ENCODE measurements at places on chromosomes 3 and 15. TPM values are rescaled to one million over a fixed set of nuclear protein-coding genes. Genes with fewer than 3 reads are reported as not detected.

DNA sequence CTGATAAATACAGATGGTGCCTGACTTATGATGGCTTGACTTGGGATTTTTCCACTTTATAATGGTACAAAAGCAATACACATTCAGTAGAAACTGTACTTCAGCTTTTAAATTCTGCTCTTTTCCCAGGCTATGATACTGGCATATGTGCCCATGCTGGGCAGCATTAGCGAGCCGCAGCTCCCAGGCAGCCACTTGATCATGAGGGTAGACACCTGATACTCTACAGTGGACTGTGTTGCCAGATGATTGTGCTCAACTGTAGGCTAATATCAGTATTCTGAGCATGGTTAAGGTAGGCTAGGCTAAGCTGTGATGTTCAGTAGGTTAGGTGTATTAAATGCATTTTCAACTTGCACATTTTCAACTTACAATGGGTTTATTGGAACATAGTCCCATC is 17.7 kb upstream of the FEM1B start:
- DNase-seq = no peak

- no peak for DNase-seq
These were observed 206.5 kb downstream of the DTWD1 start for GRCh38 chr15:49827311-49827710.

DNA sequence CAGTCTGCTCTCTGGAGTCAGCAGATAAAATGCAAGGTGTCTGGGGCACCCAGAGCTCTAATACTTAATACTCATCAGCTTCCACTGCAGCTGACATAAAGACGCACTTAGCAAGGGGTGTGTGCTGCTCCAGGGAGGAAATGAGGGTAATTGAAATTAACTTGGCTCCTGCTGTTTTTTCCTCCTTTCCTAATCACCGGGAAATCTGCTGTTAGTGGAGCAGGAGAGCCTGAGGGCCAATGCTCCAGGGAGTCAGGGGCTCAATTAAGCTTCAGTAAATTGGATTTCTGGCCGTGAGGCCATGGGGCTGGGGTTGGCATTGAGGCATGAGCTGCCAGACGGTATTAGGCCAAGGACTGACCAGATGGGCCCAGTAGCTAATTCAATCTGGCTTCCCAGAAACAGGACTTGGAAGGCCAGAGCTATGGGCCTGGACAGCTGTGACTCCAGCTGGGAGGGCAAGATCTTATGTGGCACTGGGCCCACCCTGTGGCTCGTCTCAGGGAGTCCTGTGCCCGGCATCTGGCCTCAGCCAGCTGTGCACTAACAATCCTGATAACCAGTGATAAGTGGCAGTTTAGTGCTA is 30.7 kb upstream of the CHRNB4 start:
- DNase-seq = no peak

- DNase-seq = no peak
These were observed 7.3 kb downstream of the ZNF106 start for GRCh38 chr15:42483677-42484076.

DNA sequence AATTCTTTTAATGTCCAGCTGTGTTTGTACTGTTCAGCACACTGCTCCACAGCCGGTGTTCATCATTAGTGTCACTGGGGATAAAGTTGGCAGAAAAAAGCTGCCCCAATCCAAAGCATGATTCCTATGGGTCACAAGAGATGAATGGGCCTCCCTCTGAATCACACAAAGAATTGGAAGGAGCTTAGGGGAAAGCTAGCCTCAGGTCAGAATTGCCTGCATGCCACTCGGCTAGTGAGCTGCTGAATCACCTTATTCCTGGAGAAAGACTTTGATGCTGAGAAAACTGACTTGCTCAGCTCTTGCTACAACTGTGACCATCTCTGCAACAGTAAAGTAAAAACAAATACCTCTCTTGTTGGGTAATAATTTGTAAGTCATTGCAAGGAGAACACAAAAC is 3.5 kb downstream of the CCK start:
- DNase-seq = no peak

DNA sequence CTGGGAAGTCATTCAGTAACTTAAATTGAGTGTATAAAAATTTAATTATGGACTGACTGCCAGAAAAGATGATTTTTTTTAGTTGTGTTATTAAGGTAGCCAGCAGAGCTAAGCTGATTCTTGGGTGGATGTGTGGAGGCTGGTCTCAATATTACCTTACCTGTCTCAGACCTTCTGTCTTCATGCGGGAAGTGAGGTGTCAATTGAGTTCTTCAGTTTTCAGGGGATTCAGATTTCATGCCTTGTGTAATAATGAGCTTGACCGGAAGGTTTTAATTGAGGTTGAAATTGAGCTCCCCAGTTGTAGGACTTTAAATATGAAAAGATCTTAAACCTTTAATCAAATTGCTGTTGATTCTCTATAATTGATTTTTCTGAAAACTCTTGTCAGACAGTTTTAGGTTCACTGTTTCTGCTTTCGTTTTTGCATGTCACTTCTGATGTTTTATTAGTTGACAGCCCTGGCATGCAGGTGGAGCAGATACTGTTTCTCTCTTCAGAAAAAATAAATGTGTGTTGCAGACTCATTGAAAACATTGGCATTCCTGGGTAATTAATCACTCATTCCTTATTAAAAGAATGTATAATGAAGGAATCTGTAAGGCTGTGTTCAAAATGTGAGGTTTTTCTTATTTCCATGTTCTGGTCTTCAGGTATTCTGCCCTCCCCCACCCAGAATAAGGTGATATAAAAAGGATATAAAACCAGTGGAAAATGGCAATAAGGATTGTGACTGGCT is 54.5 kb downstream of the PSMD6 start:
- DNase-seq = no peak

- DNase-seq = no peak
These were observed 2.4 kb downstream of the ANPEP start for GRCh38 chr15:89812011-89812846.

Gene AGBL1
- 0.09 TPM for polyA plus RNA-seq

GRCh38 chr15:60375306-60375705 is 22.5 kb downstream of the ANXA2 start:
- DNase-seq = no peak

Gene GPR62
- 0.44 TPM for polyA plus RNA-seq

- DNase-seq = no peak
These were observed 130.8 kb downstream of the CPNE4 start for GRCh38 chr3:131903988-131904415.

DNA sequence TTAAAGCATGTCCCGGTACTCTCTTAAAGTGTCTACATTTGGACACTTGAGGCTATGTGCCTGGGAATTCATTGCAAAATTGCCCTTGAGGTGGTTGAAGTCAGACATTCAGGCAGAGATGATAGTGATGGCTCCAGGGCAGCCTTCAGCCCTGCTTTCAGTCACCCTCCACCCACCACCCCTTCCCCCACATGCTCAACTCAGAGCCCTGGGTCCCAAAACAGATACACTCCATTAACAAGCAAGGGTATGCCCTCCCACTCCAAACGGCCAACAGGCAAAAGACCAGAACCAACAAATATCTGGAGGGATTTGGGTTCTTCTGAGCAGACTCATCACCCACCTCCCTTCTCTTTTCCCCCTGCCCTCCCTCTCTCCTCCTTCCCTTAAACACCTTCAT is 29.9 kb upstream of the VIPR1 start:
- no peak for DNase-seq

Gene CYP1A1
- not detected for polyA plus RNA-seq

Gene NME9
- 2.1 TPM for polyA plus RNA-seq

- no peak for DNase-seq
These were observed at the start of gene CCR1 for GRCh38 chr3:46208167-46208704. Gene CCR1 (minus strand): TSS chr3:46208313. CDS start chr3:46204313, 4,000 bp downstream.

DNA sequence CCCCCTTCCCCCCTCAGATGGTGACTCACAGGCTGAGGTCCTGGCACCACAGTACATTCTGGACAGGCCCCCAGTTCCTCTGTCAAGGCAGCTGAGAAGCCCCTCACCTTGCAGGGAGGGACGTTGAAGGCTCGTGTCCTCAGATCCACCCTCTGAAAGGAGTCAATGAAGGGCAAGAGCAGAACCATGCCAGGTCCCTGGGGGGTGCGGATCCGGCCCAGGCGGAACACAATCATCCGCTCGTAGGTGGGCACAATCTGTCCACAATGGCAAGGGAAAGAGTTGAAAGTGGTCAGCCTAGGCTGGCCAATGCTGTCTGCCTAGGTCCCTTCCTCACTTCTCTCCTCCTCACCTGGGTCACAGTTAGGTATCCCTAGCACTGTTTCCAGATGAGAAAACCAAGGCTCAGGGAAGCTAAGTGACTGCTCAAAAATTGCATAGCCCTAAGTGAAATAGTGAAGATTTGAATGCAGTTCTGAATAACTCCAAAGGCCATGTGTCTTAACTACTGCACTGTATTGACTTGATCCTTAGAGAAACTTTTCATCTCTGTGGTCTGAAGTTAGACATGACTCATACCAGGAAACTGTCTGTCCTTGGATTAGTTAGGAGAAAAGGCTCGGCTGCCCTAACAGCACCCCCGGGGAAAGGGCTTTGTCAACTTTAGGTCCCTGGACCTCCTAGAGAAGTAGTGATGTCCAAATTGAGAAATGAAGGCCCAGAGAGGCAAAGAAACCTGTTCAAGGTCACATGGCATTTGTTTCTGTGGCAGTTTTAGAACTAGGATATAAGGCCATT is 2.9 kb downstream of the STOML1 start:
- DNase-seq = no peak

Gene GNAT1
- polyA plus RNA-seq = not detected

Gene CCDC54
- polyA plus RNA-seq = 0.11 TPM

GRCh38 chr3:37995652-37996641 is 5.4 kb downstream of the VILL start:
- DNase-seq = no peak

Gene PLSCR2
- polyA plus RNA-seq = 1.5 TPM

DNA sequence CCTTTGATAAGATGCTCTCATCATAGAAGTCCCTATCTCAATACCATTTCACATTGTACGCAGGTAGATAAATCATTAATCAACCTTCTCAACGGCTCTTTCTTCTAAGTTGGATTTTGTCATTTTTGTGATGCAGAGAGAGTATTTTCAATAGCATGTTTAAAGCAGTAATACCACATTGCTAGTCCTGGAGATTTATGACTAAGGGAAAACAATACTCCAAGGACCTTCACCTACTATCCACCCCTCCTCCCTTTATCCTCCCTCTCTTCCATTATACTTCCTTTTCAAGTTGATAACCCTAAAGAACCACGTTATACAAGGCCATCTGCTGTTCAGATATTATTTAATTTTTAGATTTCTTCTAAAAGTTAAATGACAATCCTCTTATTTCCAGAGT is 65.3 kb upstream of the CHMP2B start:
- DNase-seq = no peak

DNA sequence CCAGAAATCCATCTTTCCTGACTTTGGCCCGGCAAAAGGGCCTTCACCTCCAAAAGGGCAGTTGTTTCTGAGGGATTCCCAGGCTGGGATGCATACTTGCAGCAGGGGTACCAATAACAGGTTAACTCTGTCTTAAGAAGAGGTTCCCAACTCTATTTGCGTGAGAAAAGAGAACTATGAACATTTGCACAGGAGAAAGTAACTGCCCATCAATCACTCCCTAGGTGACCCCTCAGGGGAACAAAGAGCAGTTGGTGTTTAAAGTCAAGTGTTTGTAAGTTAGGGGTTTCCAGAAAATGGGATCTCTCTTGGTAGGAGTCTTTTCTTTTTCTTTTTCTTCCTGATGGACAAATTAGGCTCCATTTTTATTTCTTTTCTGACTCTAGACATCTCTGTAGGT is 97.3 kb downstream of the EPHB1 start:
- DNase-seq = no peak

- no peak for DNase-seq
These were observed 49.5 kb upstream of the GK5 start for GRCh38 chr3:142274908-142275307.

Gene MUC20
- 31.5 TPM for polyA plus RNA-seq

DNA sequence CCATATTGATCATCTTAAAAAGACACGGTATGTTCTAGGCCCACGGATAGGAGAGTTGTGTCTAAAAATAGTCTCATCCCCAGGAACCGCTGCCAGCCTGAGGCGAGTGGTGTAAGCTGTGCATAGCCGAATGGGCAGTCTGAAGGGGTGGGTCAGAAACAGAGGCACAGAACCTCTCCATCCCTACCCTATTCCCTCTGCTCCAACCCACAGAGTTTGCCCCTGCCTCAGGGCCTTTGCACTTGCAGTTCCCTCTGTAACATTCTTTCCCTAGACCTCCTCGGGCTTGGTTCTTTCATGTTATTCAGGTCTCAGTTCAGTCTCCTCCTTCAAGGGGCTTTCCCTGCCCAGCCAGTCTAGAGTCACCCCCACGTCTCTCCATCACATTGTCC is 4.8 kb downstream of the SCN5A start:
- DNase-seq = no peak

Gene GLDN
- polyA plus RNA-seq = 0.91 TPM

Gene TERC
- polyA plus RNA-seq = 0.35 TPM

GRCh38 chr15:37098468-37099318 is 1.7 kb downstream of the MEIS2 start:
- DNase-seq = no peak

Gene FGF12
- polyA plus RNA-seq = 6.4 TPM

DNA sequence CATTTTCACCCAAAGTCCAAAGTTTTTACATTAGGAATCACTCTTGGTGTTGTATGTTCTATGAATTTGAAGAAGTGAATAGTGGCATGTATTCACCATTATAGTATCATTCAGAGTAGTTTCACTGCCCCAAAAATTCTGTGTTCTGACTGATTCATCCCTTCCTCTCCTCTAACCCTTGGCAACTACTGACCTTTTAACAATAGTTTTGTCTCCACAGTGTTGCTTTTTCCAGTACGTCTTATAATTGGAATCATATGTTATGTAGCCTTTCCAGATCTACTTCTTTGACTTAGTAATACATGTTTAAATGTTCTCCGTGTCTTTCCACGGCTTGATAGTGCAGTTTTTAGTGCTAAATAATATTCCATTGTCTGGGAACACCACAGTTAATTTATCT is 379.0 kb upstream of the SGO1 start:
- DNase-seq = no peak

- no peak for DNase-seq
These were observed 63.5 kb downstream of the FEM1B start for GRCh38 chr15:68340726-68341671.

Gene ALPK3
- 16.9 TPM for polyA plus RNA-seq

GRCh38 chr3:157333551-157333991 is 103.1 kb upstream of the PTX3 start:
- DNase-seq = no peak

Gene PLA2G4F
- polyA plus RNA-seq = 30.0 TPM

DNA sequence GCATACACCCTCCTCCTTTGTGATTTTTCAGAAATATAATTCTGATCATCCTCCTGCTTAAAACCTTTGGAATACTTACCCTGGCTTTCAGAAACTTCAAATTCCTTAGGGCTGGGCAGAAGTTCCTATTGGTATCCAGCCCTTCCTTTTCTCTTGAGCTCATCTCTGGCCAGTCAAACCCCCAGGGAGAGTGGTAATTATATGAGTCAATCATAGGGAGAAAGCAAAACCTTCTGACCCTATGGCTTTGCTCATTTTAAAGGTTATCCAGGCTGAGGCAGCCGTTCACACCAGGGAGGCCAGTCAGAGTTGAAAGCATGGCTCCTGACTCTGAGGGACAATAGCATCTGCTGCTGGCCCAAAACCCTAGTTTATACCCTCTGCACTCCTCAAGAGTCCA is 23.9 kb upstream of the CTNNB1 start:
- DNase-seq = no peak

Gene SKIL
- polyA plus RNA-seq = 45.1 TPM

Gene ERC2
- 3.3 TPM for polyA plus RNA-seq

- peak; percentile 65 for DNase-seq
These were observed 113.9 kb downstream of the POLQ start for GRCh38 chr3:121431726-121432517.

GRCh38 chr3:132857317-132857716 is 135.1 kb upstream of the NPHP3 start:
- DNase-seq = no peak

- no peak for DNase-seq
These were observed 54.6 kb downstream of the CAPN3 start for GRCh38 chr15:42413920-42414319.

- no peak for DNase-seq
These were observed 4.2 kb downstream of the HMCES start for GRCh38 chr3:129282727-129283327.
